ENCODE measurements at places on chromosomes 16 and 17. TPM values are rescaled to one million over a fixed set of nuclear protein-coding genes. Genes with fewer than 3 reads are reported as not detected.

DNA sequence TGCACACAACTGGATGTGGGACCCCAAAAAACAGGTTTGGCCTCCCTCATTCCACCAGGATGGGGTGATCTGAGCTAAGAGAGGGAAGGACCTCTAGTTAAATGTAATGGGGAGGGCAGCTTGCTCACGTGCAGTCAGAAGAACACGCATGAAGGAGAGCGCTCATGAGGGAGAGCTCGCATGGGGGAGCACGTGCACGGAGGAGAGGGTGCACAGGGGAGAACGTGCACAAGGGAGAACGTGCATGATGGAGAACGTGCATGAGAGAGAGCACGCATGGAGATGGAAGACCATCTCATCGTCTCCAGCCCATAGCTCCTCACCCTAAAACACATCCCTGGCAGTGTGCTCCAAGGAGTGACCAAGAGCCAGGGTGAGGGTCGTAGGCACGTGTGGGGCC, 141.2 kb downstream of the RBFOX3 start:
- DNase-seq = no peak
- no peaks in the 10 kb centered on the region for H3K4me1 ChIP-seq
- H3K36me3 ChIP-seq = no peaks in the 10 kb centered on the region
- H3K27me3 ChIP-seq = no peaks in the 10 kb centered on the region
- no peak overlapping the region for H3K27ac ChIP-seq
- no peak overlapping the region for H3K4me3 ChIP-seq

GRCh38 chr17:41343029-41343428, 7.6 kb downstream of the KRT33A start:
- no peak for DNase-seq
- H3K36me3 ChIP-seq = no peaks in the 10 kb centered on the region
- no peak overlapping the region for H3K27ac ChIP-seq
- no peaks in the 10 kb centered on the region for H3K27me3 ChIP-seq
- H3K4me3 ChIP-seq = no peak overlapping the region

DNA sequence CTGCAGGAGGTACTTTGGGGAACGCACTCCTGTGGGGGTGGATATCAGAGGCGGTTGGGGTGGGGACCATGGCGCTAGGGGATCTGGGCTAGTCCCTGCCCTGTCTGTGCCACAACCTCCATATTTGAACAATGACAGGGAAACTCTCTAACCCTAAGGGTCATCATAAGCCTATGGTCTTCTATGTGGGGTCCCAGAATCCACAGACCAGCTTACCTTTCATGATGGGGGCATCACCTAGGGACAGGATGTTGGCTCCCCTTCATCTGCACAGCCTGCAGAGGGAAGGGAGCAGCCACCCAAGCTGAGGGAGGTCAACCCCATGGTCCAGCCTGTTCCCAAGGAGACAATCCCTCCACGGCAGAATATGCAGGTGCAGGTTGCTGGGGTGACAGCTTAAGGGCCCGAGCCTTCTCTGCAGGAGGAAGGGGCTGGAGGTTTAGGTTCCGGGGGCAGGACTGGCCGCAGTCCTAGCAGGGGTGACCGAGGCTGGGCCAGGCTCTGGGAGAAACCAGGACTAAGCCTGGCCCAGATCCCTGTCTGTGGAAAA, 1.7 kb downstream of the ORAI3 start:
- peaks cover 25% of the 10 kb centered on the region for H3K4me1 ChIP-seq
- H3K27me3 ChIP-seq = no peaks in the 10 kb centered on the region
- DNase-seq = no peak
- peak overlapping the region; percentile 89 for H3K27ac ChIP-seq
- H3K4me3 ChIP-seq = peak overlapping the region; percentile 100

GRCh38 chr16:14070877-14071575, at the start of gene MRTFB:
Gene MRTFB (plus strand): TSS chr16:14071319. CDS start chr16:14140607, 69,288 bp downstream.
- peak within 1 kb of the TSS; percentile 99 for H3K4me3 ChIP-seq
- peak within 1 kb of the TSS; percentile 61 for H3K27ac ChIP-seq
- no peaks in the 10 kb centered on the region for H3K27me3 ChIP-seq
- H3K4me1 ChIP-seq = peaks cover 8% of the 10 kb centered on the region

DNA sequence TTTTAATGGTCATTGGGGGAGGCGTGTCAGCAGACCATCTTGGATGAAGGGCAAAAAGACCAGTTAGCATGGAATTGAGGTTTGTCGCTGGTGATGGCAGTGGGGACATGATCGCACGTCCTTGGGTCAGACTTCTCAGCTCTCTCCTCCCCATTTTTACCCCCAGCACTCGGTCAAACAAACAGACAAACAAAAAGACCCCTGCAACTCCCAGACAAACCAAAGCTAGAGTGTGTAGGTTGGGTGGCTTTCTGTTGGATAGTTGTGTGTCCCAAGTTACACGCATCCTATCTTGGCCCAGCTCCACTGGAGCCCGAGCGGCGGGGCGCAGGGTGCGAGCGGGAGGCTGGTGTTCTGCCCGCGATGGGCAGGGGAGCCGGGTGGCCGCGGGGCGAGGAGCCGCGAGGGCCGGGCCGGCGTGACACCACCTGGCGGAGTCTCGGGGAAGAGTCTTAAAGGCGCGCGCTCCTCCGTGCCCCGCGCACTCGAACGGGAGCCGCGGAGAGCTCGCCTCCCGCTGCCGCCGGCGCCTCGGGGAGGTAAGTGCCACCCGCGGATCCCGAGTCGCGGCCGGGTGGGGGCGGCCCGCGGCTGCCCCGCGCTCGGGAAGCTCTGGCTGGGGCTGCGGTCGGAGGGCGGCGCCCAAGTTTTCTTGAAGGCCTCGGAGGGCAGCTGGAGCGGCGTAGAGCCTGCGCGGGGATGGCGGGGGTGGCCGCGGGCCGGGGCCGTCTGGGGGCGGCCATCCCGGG, 18.5 kb upstream of the NTN1 start:
- H3K4me3 ChIP-seq = peak overlapping the region; percentile 82
- H3K27me3 ChIP-seq = no peaks in the 10 kb centered on the region
- no peaks in the 10 kb centered on the region for H3K36me3 ChIP-seq
- H3K4me1 ChIP-seq = no peaks in the 10 kb centered on the region
- no peak for DNase-seq
- H3K27ac ChIP-seq = no peak overlapping the region

DNA sequence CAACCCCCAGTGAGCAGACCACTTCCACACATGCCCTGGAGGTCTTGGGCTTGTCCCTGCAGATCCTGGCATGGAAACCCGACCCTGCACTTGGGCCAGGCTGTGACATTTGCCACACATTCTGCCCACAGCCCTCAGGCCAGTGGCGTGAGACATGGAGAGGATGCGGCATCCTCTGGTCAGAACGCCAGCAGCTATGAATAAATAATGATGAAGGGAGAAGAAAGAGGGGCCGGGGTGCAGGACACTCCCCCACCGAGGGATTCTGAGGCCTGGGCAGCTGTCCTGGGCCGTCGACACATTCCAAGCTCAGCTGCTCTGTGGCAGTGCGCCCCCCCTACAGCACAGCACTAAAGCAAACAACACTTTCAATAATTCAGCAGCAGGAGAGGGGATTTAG, 148.8 kb downstream of the ENGASE start:
- no peaks in the 10 kb centered on the region for H3K36me3 ChIP-seq
- H3K27me3 ChIP-seq = no peaks in the 10 kb centered on the region
- no peaks in the 10 kb centered on the region for H3K4me1 ChIP-seq
- H3K27ac ChIP-seq = no peak overlapping the region

DNA sequence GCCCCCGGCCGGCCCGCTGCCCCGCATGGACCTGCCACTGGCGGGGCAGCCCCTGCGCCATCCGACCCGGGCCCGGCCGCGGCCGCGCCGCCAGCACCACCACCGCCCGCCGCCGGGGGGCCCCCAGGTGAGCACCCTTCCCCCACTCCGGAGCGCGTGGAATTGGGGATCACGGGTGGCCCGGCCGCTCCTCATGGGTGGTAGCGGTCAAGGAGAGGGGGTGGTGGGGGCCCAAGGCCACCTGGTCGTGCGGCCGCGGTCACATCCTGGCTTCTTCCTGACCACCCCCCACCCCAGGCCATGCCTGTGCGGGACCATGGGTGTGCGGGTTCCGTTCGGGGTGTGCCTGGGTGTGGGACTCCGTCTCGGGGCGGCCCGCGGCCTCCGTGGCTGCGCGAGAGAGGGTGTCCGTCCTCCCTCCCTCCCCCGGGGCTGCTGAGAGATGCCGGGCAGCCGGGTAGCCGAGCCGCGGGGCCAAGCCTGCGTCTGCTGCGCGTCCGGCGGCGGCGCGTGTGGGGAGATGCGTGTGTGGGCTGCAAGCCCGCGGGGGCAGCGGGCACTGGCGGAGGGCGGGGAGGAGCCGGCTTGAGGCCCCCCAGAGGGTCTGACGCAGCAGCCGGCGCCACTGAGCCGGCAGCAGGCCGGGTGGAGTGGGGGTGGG, 6.8 kb downstream of the ACD start:
- no peak for DNase-seq
- peaks cover 5% of the 10 kb centered on the region for H3K4me1 ChIP-seq
- no peak overlapping the region for H3K27ac ChIP-seq
- H3K36me3 ChIP-seq = peaks cover 12% of the 10 kb centered on the region
- H3K4me3 ChIP-seq = peak overlapping the region; percentile 54

- H3K4me3 ChIP-seq = peak overlapping the region; percentile 90
- H3K4me1 ChIP-seq = peaks cover 76% of the 10 kb centered on the region
- H3K36me3 ChIP-seq = peaks cover 4% of the 10 kb centered on the region
- no peak overlapping the region for H3K27ac ChIP-seq
- DNase-seq = no peak
- peaks cover 27% of the 10 kb centered on the region for H3K27me3 ChIP-seq
These were observed 1.2 kb upstream of the CBX4 start for GRCh38 chr17:79840269-79840988.

DNA sequence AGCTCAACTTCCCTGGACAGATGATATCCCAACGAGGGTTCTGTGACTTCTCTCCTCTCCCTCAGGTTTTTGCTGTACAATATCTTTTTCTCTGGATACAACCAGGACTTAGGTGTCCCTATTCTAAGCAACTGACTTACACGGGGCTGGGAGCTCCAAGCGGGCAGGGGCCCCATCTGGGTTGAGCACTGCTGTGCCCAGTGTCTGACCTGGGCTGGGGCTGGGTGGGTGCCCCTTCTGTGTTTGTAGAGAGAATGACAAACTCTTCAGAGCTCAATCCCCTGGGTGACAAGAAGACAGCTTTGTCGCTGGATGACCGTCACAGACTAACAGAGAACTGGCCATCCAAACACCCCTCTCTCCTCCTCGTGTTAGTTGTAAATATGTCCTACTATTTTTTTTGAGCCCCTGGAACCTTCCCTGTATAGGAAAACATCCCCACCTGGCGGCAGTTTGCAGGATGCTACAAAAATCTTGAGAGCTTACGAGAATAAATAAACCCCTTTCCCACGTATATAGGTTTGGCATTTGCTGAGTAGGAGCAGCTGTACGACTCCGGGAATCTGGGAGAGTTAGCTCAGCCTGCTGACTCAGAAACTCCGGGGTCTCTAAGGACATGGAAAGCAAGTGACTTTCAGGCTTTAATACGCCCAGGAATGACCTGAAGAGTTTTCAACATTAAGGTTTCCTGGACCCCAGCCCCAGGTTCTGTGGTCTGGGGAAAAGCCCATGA, 23.7 kb upstream of the RCVRN start:
- no peak for DNase-seq
- H3K4me1 ChIP-seq = no peaks in the 10 kb centered on the region
- no peaks in the 10 kb centered on the region for H3K36me3 ChIP-seq
- no peak overlapping the region for H3K4me3 ChIP-seq
- H3K27ac ChIP-seq = no peak overlapping the region
- H3K27me3 ChIP-seq = no peaks in the 10 kb centered on the region

DNA sequence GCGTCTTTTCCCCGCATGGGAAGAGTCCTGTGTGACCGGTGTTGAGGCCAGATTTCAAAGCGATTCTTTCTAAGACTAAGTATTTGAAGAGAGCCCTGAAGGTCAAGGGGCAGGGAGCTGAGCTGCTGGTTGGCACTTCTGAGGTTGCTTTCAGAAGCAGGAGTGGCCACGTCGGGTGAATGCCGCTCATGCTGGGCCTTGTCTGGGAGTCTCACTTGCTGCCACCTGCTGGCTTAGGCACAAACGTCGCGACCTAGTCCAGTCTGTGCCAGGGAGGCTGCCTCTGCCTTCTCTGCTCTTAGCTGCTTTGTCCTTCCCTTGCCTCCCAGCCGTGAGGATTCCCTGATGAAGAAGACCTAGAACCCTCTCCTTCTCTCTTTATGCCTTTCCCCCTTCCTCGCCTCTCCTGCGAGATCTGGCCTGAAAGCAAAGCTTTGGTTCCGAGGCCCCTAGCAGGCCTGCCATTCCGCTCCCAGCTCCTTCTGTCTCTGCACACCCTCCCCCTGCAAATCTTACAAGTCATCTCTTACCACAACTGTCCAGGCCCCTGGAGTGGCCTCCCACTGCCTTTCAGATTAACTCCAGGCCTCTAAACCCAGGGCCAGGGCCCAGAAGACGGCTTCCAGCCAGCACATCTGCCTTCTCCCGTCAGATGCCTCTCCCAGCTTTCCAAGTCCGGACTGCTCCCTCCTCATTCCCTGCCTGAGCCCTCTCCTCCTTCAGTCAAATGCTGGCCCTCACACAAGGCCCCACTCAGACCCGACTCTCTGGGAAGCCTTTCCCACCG, 11.4 kb downstream of the CTNS start:
- no peak overlapping the region for H3K27ac ChIP-seq
- no peak overlapping the region for H3K4me3 ChIP-seq
- H3K36me3 ChIP-seq = peaks cover 14% of the 10 kb centered on the region
- no peaks in the 10 kb centered on the region for H3K4me1 ChIP-seq
- no peak for DNase-seq

- no peaks in the 10 kb centered on the region for H3K27me3 ChIP-seq
- peaks cover 47% of the 10 kb centered on the region for H3K36me3 ChIP-seq
- no peak overlapping the region for H3K4me3 ChIP-seq
- DNase-seq = no peak
- H3K27ac ChIP-seq = no peak overlapping the region
These were observed 45.0 kb downstream of the SYNRG start for GRCh38 chr17:37564252-37564651.

DNA sequence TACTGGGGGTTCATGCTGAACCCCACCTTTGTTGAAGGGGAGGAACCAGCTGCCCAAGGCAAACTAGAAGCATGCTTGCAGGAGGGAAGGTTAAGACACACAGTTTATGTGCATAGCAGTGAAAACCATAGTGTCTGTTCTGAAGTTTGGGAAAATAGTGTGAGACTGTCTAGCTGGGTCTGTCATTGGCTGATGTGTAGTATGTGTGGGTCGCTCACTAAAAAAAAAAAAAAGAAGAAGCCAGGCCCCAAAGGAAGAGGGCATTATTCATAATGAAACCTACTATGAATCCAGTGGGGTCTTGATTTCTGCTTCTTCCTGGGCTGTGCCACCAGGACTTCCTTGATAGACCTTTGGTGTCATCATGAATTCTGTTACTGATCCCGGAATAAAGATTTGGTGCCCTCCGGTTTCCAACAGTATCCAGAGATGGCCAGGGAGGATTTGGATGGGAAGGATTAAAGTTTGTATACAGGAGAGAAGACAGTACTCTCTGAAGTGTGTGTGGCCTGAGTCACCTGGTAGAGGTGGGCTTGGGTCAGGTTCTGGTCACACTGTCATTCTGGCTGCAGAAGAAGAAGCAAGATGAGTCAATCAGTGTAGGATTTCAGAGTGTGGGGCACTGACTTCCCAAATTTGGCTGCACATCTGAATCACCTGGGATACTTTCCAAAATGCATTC, 220.3 kb downstream of the PRKCA start:
- no peak overlapping the region for H3K27ac ChIP-seq
- DNase-seq = no peak
- no peaks in the 10 kb centered on the region for H3K27me3 ChIP-seq
- no peaks in the 10 kb centered on the region for H3K36me3 ChIP-seq
- H3K4me1 ChIP-seq = no peaks in the 10 kb centered on the region
- no peak overlapping the region for H3K4me3 ChIP-seq

CANT1 gene
- 41.0 TPM for total RNA-seq

UNC45B gene
- not detected for total RNA-seq

TEX19 gene
- total RNA-seq = not detected

CHST4 gene
- not detected for total RNA-seq

ZNHIT3 gene
- total RNA-seq = 13.8 TPM

PLXDC1 gene
- total RNA-seq = 7.0 TPM

CYBA gene
- 169 TPM for total RNA-seq

KRTAP3-2 gene
- not detected for total RNA-seq

SPNS2 gene
- total RNA-seq = 23.9 TPM

All from thoracic aorta (tissue), 2 donors.